ENCODE measurements at places on chromosomes 3 and 15.

GRCh38 chr15:93321881-93322282, 232.9 kb upstream of the RGMA start:
- no peak for DNase-seq

GRCh38 chr3:175598740-175599139, 739.6 kb downstream of the NAALADL2 start:
- no peak for DNase-seq

GRCh38 chr3:18747383-18747782, 322.2 kb upstream of the SATB1 start:
- no peak for DNase-seq

DNA sequence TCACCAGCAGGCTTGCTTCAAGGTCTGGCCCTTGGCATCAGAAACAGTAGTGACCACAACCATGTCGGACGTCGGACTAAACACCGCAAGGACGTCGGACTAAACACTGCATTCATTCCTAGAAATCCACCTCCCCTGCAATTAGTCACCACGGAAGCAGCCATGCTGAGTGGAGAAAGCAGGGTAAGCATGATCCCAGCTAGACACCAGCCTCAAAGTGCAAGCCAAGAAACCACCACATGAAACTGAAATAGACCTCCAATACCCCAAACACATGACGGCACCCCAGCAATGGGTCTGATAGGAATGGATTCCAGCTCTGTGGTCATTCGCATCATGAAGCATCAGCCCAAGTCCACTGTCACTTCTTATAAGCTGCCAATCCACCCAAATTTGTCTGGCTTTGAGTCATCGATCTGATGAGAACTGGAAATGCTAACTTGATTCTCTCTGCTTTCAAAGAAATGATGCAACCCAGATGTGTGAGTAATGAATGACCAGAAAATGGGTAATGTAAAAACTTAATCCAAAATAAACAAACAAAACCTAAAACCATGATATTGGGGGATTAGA, 348.3 kb upstream of the TMCO5A start:
- no peak for DNase-seq

GRCh38 chr3:98722389-98722788, 40.8 kb upstream of the ST3GAL6 start:
- no peak for DNase-seq

DNA sequence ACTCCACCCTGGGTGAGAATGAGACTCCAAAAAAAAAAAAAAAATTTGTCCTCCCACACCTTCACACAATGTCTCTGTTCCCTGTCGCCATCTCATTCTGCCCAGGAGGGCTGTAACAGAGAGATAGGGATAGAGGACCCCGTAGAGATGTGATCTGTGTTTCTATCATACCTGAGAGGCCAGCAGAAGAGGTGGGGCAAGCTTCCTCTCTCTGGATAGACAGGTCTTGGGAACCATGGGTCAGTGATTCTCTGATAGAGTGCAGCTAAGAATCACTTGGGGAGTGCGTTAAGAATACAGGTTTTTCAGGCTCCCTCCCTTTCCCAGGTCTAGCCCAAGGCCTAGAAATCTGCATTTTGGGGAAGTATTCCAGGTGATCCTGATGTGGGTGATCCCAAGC, 8.3 kb downstream of the CA12 start:
- no peak for DNase-seq

DNA sequence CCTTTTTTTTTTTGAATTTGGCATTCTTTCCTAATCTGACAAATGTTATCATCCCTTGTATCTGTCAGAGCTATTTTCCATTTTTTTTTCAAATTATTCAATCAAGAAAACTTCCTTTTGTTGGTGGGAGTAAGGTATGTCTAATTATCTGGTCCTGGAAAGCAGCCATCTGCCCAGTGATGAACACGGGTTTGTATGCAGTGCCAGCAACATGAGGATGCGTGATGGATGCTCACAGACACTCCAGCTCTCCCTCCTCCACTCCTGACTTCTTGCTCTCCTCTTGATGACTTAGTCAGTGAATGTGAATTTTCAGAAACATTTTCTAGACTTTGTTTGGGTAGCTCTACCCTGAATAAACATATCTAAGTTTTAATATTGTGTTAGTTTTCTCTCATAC, 79.2 kb downstream of the IL1RAP start:
- no peak for DNase-seq

All from NCI-H2171 treated with DMSO at 0.1 percent for 48 hours (cell line).